ENCODE measurements at places on chromosomes 7 and 10. TPM values are rescaled to one million over a fixed set of nuclear protein-coding genes. Genes with fewer than 3 reads are reported as not detected.

The DNAJC1 gene
- total RNA-seq, result 28.9 TPM

The DDC gene
- total RNA-seq, result not detected

The UFSP1 gene
- 3.7 TPM for total RNA-seq

The TRIL gene
- 4.4 TPM for total RNA-seq

The WAC gene
- 75.4 TPM for total RNA-seq

The SLC26A4 gene
- total RNA-seq, result 0.30 TPM

The TLX1 gene
- total RNA-seq, result not detected

The NPSR1 gene
- total RNA-seq, result not detected

The OPN1SW gene
- not detected for total RNA-seq

The HSPA14 gene
- 9.7 TPM for total RNA-seq

The NRCAM gene
- 0.93 TPM for total RNA-seq

The FKBP6 gene
- not detected for total RNA-seq

The AGR3 gene
- total RNA-seq, result not detected

The PTN gene
- total RNA-seq, result 26.2 TPM

The FAM13C gene
- total RNA-seq, result 4.4 TPM

The PPP2R2D gene
- 30.6 TPM for total RNA-seq

The STAMBPL1 gene
- 8.8 TPM for total RNA-seq

The AGMO gene
- total RNA-seq, result not detected

The EPO gene
- total RNA-seq, result not detected

The SYT15B gene
- total RNA-seq, result 1.9 TPM

The AEBP1 gene
- total RNA-seq, result 84.4 TPM

The ASB13 gene
- 10.5 TPM for total RNA-seq

All from right atrium auricular region (tissue), 2 donors.